ENCODE measurements at places on chromosomes 3 and 15. TPM values are rescaled to one million over a fixed set of nuclear protein-coding genes. Genes with fewer than 3 reads are reported as not detected.

DNA sequence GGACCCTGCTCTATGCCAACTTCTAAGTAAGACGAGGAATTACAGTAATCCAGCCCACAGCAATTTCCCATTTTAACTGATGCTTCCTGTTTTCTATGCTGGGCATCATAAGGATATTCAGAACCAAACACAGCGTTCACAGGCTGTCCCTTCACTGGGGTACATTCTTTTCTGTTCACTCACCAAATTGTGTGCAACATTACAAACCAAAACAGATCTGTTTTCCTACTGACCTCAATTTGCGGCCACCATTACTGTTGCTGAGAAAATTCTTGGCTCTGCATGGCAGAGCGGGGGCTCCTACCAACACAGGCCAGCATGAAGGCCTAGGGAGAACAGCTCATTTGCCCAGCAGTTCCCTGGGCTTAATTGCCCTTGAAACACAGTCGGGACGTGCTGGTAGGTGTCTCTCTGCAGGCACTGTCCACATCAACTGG is 76.5 kb downstream of the MYO1E start:
- no peak for DNase-seq
- no peaks in the 10 kb centered on the region for H3K36me3 ChIP-seq
- peaks cover 27% of the 10 kb centered on the region for H3K4me1 ChIP-seq
- H3K27ac ChIP-seq, result no peak overlapping the region

DNA sequence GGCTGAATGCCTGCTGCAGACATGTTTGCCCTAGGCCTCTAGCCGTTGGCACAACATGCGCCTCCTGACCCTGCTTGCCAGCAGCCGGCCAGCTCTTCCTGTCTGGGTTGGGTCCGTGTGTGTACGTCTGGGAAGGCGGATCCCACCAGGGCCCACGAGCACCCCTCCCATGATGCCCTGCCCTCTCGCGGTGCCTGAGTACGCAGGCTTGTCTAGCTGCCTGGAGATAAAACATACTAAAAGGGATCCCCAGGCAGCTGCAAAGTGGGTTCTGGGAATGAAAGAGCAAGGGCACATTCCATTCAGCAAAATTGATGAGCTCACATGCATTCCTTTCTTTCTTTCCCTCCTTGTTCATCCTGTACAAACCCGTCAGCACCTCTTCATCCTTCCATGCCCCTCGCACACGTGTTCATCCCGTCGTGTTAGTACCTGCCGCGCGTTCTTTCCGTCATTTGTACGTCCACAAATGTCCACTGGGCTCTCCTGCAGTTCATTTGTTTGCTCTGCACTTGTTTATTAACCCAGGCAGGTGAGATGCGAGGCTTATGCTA is 74.3 kb downstream of the FBLN2 start:
- H3K4me1 ChIP-seq, result peaks cover 12% of the 10 kb centered on the region
- no peak overlapping the region for H3K4me3 ChIP-seq
- H3K36me3 ChIP-seq, result no peaks in the 10 kb centered on the region
- peak overlapping the region; percentile 64 for H3K27ac ChIP-seq

DNA sequence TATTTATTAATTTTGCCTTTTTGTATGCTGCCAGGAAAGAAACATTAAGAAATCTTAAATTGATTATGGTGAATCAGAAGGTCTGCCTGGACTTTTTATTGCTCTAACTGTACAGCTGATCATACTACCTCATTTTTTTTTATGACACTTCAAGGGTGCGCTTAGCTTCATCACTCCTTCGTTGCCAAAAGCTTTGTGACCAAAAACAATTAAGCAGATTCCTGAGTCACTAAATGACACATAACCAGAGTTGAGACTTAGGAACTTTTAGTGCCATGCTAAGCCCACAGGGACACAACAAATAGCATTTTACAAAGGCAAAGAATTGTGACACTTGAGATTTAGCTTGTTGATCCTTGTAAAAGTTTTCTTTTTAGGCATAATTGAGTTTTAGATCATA is 4.9 kb downstream of the ADIPOQ start:
- no peak overlapping the region for H3K27ac ChIP-seq
- no peak for DNase-seq
- no peak overlapping the region for H3K4me3 ChIP-seq

RETNLB gene
- total RNA-seq, result not detected

- H3K4me3 ChIP-seq, result no peak overlapping the region
- H3K27me3 ChIP-seq, result no peaks in the 10 kb centered on the region
- DNase-seq, result no peak
- peaks cover 16% of the 10 kb centered on the region for H3K36me3 ChIP-seq
- H3K27ac ChIP-seq, result no peak overlapping the region
- no peaks in the 10 kb centered on the region for H3K4me1 ChIP-seq
Observed at GRCh38 chr3:4394048-4394447, 73.0 kb downstream of the SUMF1 start.

GRCh38 chr3:71478568-71478967 is 105.0 kb downstream of the FOXP1 start:
- H3K27me3 ChIP-seq, result no peaks in the 10 kb centered on the region
- DNase-seq, result no peak
- peaks cover 4% of the 10 kb centered on the region for H3K4me1 ChIP-seq
- no peak overlapping the region for H3K4me3 ChIP-seq
